Left renal cortex interstitium (tissue), 4 donors: ENCODE measurements at places on chromosomes 12 and 14. TPM values are rescaled to one million over a fixed set of nuclear protein-coding genes. Genes with fewer than 3 reads are reported as not detected.

ATN1 gene
- 139 TPM for polyA plus RNA-seq

DNA sequence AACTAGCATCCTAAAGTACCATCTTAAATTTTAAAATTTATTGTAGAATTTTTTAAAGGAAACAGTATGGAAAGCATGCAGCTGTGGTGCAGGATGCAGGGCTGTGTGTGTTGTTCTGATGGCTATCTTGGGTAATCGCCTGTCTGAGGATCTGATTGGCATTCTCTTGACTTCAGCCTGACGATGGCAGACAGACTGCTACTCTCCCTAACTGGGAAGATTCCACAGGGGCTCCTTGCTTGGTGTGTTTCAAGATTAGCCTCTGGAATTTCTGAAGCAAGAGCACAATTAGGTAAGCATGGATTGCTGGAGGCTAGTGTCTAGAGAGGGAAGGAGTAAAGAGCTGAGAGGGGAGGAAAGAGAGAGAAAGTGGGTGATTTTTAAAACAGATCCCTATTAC is 696.8 kb upstream of the LRFN5 start:
- no peak for DNase-seq

DNA sequence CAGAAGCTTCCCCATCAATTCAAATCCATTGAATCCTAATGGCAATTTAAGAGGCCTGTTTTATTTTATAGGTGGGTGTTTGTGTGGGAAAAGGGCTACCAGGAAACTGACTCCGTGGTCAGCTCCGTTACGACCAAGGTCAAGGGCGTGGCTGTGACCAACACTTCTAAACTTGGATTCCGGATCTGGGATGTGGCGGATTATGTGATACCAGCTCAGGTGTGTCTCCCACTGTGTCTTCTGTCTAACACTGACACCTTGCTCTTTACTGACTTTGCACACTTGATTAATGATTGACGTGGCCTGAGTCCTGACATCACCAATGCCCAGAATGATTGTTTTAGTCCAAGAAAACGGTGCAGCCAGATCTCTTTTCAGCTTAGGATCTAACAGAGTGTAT is 7.1 kb downstream of the P2RX4 start:
- no peak for DNase-seq

DNA sequence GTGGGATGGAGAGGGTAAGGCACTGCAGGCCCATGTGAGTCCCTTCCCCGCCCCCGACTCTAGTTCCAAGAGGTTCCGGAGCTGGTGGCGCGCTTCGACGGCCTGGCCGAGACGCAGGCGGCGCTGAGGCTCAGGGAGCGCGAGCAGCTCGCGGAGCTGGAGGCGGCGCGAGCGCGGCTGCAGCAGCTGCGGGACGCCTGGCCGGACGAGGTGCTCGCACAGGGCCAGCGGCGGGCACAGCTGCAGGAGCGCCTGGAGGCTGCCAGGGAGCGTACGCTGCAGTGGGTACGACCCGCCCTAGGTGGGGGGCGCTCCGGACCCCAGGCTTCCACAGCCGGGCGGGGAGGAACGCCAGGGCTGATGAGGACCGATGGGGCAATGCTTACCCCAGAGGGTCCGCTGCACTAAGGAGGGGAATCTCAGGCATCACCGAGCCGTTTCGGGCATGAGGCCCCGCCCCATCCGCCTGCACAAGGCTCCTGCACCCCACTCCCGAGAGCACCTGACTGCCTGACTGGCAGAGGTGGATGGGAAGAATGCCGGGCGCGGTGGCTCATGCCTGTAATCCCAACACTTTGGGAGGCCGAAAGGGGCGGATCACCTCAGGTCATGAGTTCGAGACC is 4.9 kb downstream of the CFAP73 start:
- DNase-seq, result no peak

DNA sequence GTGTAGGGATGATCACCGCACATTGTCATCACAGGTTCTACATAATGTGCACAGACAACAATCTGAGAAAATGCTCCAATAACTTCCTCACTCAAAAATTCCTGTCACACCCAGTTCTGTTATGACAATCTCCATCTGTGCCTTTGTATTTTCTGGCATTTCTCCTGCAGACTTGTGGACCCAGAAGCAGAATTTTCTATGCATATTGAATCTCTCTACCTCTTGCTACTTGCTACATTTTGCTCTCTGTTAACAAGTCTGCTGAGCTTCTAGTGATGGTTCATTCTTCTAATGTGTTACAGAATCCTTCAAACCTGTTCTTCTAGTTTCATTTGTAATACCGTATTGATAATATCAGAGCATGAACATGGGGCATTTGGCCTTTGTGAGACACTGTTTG is 127.8 kb upstream of the PTPRQ start:
- DNase-seq, result no peak

CD27 gene
- 2.5 TPM for polyA plus RNA-seq

DNA sequence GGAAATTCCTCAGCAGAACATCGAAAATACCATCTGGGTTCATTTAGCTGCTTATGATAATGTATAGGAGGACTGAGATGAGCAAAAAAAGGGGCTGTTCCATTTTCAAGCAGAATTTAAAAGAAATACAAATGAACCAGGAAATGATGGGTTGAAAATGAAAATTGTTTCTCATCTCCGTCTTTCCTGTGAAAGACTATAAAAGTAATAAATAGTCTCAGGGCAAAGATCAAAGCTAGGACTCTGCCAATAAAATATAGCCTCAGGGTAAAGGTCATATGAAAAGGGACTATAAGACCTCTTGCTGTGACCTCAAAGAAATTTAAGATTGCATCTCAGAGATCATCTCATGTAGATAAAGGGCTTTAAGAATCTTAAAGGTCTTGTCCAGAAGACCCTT is 478.0 kb downstream of the BTG1 start:
- DNase-seq, result no peak

MUCL1 gene
- polyA plus RNA-seq, result not detected

DNA sequence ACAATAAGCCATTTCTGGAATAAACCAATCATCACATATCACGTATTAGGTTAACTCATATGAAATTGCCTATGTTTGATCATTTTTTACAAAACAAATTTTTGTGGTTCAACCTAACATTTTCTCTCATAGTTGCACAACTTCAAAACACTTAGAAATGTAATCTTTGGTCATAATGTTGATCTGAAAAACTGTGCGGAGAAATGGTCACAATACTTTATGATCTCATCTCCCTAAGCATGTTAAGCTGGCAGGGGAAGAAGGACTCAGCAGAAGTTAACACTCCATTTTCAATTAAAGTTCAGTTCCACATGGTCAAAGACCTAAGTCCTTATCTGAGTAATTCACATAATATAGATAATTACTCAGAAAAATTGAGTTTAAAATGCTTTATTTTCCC is 194.8 kb downstream of the CAPZA3 start:
- no peak for DNase-seq

DNA sequence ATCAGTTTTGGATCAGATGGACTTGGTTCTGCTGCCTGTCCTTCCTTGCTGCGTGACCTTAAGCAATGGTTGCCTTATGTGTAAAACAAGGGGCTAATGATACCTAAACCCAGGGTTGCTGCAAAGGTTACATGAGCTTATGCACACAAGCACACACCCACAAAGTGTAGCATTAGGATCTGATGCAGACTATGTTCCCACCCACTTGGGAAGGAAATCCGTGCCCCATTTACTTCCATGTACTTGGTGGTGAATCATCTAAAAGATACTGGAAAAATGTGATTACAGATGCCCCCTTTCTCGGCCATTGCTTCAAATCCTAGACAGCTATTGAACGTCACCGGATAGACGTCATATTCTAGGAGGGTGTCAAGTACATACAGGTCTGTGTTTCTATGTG is 87.1 kb downstream of the PRKCH start:
- no peak for DNase-seq

- no peak for DNase-seq
Measured at GRCh38 chr12:64598831-64599230, 11.5 kb upstream of the RASSF3 start.

C12orf54 gene
- polyA plus RNA-seq, result 0.21 TPM

DNA sequence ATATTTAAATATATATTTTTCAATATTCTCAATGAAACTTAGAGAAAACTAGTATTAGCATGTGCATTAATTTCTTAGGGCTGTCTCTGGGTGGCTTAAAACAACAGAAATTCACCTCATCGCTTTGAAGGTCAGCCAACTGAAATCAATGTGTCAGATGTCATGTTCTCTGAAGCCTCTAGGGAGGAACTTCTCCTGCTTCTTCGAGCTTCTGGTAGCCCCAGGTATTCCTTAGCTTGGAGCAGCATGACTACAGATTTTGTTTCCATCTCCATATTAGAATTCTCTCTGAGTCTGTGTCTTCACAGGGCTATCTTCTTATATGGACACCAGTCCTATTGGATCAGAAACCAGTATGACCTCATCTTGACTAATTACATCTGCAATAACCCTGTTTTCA is 221.5 kb downstream of the PDZRN4 start:
- no peak for DNase-seq

DNA sequence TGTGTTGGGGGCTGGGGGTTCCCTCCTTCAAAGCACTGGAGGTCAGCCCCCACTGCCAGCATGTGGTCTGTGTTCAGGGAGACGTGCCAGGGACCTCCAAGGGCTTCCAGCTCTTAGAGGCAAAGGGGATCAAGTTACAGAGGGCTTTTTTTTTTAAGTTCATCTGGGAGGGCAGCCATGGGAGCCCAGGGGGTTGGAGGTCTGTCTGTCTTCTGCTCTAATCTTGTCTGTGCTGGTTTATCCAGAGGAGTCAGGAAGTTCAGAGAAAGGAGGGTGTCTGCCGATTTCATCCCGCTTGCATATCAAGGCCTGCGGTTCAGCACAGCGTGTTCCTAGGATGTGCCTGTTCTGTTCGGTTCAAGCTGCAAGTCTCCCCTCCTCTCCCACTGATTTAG is 72.2 kb downstream of the TMEM132C start:
- DNase-seq, result no peak

DENND5B gene
- 27.1 TPM for polyA plus RNA-seq

DNA sequence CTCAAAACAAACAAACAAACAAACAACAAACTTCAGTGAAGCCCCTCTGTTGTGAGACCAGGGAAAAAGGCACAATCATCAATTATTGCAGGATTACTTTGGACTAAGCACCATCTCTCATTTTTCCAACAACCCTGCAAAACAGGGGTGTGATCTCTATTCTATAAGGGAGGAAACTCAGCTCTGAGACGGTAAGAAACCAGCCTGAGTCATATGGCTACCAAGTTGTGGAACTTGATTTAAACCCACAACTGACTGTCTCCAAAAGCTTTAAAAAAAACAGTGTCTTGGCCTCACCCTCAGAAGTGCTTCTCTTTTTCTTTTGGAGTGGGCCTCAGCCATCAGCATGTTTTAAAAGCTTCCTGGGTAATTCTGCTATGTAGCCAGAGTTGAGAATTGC is 49.8 kb downstream of the RIN3 start:
- DNase-seq, result no peak

EML5 gene
- 2.9 TPM for polyA plus RNA-seq

GRCh38 chr12:70240673-70241072 is 2.6 kb upstream of the CNOT2 start:
- no peak for DNase-seq

DNA sequence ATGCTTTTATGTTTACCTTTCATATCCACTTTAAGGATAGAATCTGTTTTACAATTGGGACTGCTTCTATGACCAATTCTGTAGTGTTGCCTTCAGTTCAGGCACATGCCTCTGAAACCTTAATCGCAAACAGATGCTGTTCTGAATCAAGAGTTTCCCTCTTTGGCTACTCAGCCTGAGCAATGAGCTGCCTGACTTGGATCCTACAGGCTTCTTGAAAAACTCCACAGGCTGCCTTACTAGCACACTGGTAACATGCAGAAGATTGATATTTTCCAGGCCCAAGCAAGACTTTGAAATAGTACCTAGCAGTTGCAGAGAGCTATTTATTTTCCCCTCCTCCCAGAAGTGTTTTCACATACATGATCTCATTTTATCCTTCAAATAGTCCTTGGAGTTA is 34.8 kb upstream of the PMCH start:
- no peak for DNase-seq

RAB2B gene
- polyA plus RNA-seq, result 39.7 TPM

- no peak for DNase-seq
Measured at GRCh38 chr12:12212769-12213168, 54.1 kb downstream of the LRP6 start.

- no peak for DNase-seq
Measured at GRCh38 chr12:51838762-51839161, 9.8 kb downstream of the FIGNL2 start.

GRCh38 chr14:67416810-67417209 is 4.8 kb upstream of the PLEK2 start:
- no peak for DNase-seq

DNA sequence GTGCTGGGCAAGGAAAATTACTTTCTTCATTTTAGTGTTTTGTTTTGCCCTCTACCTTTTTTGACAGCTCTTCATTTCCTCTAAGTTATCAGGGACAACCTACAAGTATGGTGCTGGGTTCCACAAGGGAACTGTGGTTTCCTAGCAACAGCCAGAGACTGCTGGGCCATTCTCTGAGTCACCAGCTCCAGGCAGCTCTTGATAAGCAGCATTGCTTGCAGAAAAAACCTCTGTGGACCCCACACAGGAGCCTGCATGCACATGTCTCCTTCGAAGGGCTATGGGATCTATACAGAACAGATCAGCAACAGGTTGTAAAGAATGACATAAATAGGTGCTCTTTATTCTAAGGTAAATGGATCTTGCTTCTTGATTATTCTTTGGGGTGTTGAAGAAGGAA is 81.0 kb upstream of the CCDC196 start:
- no peak for DNase-seq

KRT85 gene
- not detected for polyA plus RNA-seq

RTN1 gene
- polyA plus RNA-seq, result 3.3 TPM

GRCh38 chr12:89225808-89226411 is 126.4 kb downstream of the DUSP6 start:
- DNase-seq, result no peak

GLT8D2 gene
- 10.3 TPM for polyA plus RNA-seq

GRCh38 chr12:45518291-45519235 is 210.9 kb upstream of the ARID2 start:
- DNase-seq, result peak; percentile 21

FNTB gene
- polyA plus RNA-seq, result 31.0 TPM

- DNase-seq, result no peak
Measured at GRCh38 chr14:47259796-47260195, 415.6 kb downstream of the MDGA2 start.

- no peak for DNase-seq
Measured at GRCh38 chr12:121005346-121005815, 10.9 kb downstream of the C12orf43 start.

DNA sequence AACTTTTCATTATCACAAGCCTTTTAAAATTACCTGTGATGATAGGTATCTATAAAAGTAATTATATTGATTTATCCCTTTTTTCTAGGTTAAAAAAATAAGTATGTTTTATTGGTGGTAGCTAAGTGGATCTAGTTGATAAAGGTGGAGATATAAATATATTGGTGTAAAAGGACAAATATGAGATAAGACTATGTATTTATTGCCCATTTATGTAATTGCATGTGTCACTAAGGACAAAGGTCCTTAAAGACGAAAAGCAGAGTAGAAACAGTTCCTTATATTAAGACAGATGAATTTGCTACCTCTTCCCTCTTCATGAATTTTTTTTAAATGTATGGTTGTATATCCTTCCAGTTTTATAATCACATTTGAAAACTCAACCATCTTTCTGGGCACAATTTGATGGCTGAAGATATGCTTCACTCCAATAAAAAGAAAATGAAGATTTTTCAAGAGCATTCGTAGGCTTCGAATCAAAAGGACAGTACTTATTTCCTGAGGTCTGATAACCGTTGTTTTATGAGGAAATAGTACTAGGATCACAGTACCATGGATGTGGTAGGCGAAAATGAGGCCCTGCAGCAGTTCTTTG is at the start of gene MYRFL:
MYRFL (plus strand) TSS at position 262 of the 595 bp plus-strand sequence; CDS start at position 553, 291 bp downstream.
- no peak for DNase-seq
